KBM-7 (cell line): ENCODE measurements at places on chromosomes 12 and 14.

GRCh38 chr14:100688598-100689461 is 37.9 kb upstream of the DLK1 start:
- no peak for DNase-seq

- no peak for DNase-seq
Observed at GRCh38 chr14:51095854-51096823, 1.2 kb upstream of the TRIM9 start.

GRCh38 chr12:10965476-10965875 is 21.2 kb downstream of the TAS2R50 start:
- no peak for DNase-seq

DNA sequence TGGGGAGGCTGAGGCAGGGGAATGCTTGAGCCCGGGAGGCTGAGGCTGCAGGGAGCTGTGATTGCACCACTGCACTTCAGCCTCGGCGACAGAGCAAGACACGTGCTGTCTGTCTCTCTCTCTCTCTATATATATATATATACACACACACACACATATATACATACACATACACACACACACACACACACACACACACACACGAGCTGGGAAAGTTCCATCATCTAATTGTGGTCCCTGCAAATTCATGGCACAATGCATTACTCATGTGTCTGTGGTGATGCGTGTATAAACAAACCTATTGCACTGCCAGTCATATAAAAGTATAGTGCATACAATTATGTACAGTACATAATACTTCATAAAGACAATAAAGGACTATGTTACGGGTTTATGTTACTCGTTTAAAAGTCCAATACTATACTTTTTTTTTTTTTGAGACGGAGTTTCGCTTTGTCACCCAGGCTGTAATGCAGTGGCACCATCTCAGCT is 36.6 kb downstream of the WDR89 start:
- no peak for DNase-seq

- no peak for DNase-seq
Observed at GRCh38 chr12:31477687-31478086, 113.2 kb downstream of the DENND5B start.

DNA sequence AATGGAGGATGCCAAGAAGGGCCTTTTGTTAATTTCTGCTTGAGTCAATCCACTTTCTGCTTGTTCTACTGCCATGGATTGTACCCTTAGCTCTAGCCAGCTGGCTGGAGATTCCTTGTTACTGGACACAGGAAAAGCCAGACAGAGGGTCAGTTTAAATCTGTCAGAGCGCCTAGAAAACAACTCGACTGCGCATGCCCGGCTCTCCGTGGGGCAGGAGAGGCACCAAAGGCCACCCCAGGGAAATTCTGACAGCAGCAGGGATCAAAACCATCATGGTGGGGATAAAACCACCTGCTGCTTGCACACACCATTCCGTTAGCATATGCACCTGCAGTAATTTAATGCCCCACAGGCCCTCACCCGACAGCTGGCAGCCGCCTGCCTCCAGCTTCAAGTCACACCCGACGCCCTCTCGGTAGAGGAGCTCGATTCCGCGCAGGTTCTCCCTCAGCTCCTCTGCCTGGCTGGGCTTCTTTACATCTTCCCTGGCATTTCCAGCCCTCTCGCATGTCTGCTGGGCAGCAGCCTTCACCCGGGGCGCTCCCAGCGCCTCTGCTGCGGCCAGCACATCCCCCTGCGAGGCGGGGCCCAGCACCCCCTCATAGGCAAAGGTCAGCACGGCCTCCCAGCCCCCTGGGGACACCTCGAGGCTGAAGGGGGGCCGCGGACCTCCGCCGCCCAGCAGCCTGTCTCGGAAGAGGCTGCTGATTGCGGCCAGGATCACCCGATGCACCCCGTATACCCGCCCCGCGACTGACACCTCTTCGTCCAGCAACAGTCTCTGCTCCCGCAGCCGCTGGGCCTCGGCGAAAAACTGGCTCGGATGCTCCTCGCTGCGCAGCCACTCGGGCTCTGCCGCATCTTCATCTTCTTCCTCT is 1.0 kb downstream of the KLHL33 start:
- DNase-seq, result no peak
